ENCODE measurements at places on chromosomes 6 and 20.
A peak's percentile ranks its signal among the peaks of the same experiment; 100 is the strongest.

- H3K4me1 ChIP-seq = no peaks in the 10 kb centered on the region
- no peak overlapping the region for H3K27ac ChIP-seq
- no peaks in the 10 kb centered on the region for H3K36me3 ChIP-seq
- DNase-seq = no peak
Observed at GRCh38 chr20:40232273-40232672, 456.8 kb downstream of the MAFB start.

DNA sequence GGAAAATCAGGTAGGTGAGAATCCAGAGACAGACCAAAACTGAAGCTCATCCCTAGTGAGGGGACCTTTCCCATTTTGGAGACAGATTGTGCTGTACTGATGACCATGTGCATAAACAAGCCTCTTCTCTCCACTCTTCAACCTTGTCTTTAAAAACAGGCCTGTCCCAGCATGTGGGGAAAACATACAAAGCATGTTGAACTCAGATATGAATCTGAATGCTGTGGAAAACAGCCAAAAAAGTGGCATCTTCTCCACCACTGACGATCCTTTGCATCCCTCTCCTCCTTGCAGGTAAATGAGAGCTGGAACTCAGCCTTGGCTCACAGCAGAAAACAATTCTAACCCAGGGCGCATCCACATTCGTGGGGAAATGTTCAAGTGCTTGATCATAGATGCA lies 123.7 kb upstream of the FOXQ1 start:
- no peak overlapping the region for H3K4me3 ChIP-seq
- no peak for DNase-seq
- no peaks in the 10 kb centered on the region for H3K4me1 ChIP-seq
- no peak overlapping the region for H3K27ac ChIP-seq

- DNase-seq = no peak
- no peaks in the 10 kb centered on the region for H3K27me3 ChIP-seq
- H3K27ac ChIP-seq = no peak overlapping the region
- no peaks in the 10 kb centered on the region for H3K36me3 ChIP-seq
- no peak overlapping the region for H3K4me3 ChIP-seq
Observed at GRCh38 chr20:15485519-15485918, 1087.7 kb downstream of the KIF16B start.

DNA sequence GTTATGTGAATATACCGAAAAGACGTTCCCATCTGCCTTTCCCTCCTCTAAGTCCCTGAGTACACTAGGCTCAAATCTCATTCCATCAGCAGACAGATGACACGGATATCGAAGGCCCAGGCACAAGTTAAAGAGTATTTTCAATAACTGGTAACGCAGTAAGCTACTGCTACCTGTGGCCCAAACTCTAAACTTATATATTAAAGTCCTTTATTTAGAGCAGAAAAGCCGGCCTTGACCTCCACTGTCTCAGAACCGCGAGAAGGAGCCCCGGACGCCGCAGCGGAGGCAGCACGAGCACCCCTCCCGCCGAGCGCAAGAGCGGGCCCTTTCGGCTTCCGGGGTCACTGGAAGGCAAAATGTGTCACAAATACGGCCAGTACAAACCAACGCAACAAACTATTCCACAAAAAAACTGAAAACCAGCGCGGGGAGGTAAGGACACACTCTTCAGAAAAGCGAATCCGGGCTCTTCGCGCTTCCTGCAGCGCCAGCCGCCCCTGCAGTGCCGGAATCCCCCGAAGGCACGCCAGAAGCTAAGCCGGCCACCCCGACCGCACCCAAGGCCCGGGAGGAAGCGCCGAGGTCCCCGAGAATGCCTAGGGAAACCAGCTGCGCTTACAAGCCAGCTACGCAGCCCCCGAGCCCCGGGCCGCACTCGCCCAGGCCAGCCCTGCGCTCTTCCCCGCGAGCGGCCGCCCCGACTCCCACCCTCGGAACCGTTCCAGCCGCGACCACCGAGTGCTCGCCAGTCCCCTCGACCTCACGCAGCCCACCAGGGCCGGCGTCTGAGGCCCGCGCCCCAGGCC lies 681 bp downstream of the DIDO1 start:
- no peaks in the 10 kb centered on the region for H3K27me3 ChIP-seq
- peaks cover 63% of the 10 kb centered on the region for H3K4me1 ChIP-seq
- H3K4me3 ChIP-seq = peak overlapping the region; percentile 97

DNA sequence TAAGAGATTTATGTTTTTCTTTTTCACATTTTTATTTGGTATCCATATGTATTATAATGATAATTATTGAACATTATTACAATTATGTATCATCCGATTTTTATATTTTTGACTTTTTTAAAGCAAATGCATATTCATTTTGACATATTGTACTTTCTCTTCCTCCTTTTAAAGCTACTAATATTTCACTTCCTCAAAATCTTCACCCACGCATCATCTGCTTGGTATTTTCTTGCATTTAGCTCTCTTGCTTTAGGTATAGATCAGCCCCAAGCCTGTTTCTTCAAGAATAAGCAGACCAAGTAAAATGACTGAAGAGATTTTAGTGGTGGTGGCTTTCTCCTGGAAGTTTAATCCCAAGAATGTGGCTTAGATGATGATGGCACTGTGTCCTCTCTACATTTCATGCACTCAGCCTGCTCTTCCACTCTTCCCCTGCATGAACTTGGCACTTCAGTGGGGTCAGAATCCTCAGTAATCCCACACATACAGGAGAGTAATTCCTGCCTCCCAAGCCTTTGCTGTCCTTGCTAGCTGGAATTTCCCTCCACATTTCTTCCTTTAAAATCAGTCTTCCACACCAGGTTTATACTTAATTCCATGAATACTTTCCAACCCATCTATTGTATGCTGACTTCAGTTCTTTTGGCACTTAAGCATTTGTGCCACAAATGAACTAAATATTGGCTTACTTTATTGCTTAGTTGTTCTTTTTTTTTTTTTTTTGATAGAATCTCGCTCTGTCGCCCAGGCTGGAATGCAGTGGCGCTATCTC lies 8.2 kb downstream of the NCOA7 start:
- no peak for DNase-seq
- no peak overlapping the region for H3K27ac ChIP-seq
- no peak overlapping the region for H3K4me3 ChIP-seq
- H3K4me1 ChIP-seq = peaks cover 53% of the 10 kb centered on the region

DNA sequence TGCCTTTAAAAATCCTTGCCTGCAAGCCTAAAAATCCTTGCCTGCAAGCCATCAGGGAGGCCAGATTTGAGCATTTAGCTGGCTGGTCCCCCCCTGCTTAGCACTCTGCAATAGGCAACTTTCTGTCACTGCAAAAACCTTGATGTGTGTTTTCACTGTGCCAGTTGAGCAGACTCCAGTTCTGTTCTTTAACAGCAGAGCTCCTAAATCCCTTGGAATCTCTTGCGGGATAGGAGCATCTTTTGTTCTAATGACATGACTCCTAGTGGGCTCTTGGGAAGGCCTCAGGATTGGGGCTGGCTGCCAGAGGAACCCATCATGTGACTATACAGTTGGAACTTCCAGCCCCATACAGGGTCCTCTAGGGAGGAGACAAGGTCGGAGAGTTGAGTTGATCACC lies 50.4 kb downstream of the FAM184A start:
- no peaks in the 10 kb centered on the region for H3K4me1 ChIP-seq
- no peak overlapping the region for H3K27ac ChIP-seq
- H3K36me3 ChIP-seq = no peaks in the 10 kb centered on the region
- H3K27me3 ChIP-seq = no peaks in the 10 kb centered on the region
- no peak overlapping the region for H3K4me3 ChIP-seq
- DNase-seq = no peak

- H3K27ac ChIP-seq = no peak overlapping the region
- no peak for DNase-seq
- no peak overlapping the region for H3K4me3 ChIP-seq
- no peaks in the 10 kb centered on the region for H3K27me3 ChIP-seq
- H3K36me3 ChIP-seq = no peaks in the 10 kb centered on the region
- H3K4me1 ChIP-seq = no peaks in the 10 kb centered on the region
Observed at GRCh38 chr6:5061152-5061551, 24.0 kb upstream of the PPP1R3G start.

DNA sequence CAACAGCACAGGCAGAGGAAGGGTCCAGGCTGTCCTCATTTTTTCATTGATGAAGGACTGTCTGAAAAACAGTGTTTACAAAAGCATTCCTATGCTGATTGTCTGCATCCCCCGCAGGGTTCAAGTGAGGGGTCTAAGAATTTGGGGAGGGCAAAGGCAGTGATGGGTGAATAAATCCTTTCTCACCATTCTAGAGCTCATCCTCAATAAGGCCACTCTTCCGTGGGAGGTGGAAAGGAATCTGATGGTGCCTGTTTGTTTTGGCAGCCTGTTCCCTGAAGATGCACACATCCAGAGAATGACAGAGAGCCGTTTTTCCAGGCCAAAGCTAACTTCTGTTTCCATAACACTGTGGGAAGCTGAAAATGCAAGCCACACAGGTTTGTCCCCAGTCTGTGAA lies 164.5 kb downstream of the MOXD1 start:
- no peaks in the 10 kb centered on the region for H3K4me1 ChIP-seq
- H3K27me3 ChIP-seq = peaks cover 5% of the 10 kb centered on the region
- no peak overlapping the region for H3K27ac ChIP-seq
- no peak overlapping the region for H3K4me3 ChIP-seq
- H3K36me3 ChIP-seq = no peaks in the 10 kb centered on the region

- peaks cover 10% of the 10 kb centered on the region for H3K4me1 ChIP-seq
- DNase-seq = peak; percentile 64
- peak overlapping the region; percentile 87 for H3K4me3 ChIP-seq
- no peaks in the 10 kb centered on the region for H3K36me3 ChIP-seq
- peak overlapping the region; percentile 92 for H3K27ac ChIP-seq
Observed at GRCh38 chr6:160520043-160520904, 143.8 kb downstream of the LPA start.

DNA sequence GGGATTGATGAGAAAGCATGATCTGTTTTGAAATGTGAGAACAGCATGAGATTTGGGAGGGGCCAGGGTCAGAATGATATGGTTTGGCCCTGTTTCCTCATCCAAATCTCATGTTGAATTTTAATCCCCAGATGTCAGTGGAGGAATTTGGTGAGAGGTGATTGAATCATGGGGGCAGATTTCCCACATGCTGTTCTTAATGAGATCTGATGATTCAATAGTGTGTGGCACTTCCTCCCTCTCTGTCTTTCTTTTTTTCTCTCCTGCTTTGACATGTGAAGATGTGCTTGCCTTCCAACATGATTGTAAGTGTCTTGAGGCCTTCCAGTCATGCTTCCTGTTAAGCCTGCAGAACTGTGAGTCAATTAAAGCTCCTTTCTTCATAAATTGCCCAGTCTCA lies 1060.3 kb upstream of the CITED2 start:
- DNase-seq = no peak
- no peaks in the 10 kb centered on the region for H3K4me1 ChIP-seq
- H3K27me3 ChIP-seq = peaks cover 2% of the 10 kb centered on the region
- H3K36me3 ChIP-seq = no peaks in the 10 kb centered on the region
- H3K4me3 ChIP-seq = no peak overlapping the region

- no peak for DNase-seq
- H3K4me1 ChIP-seq = no peaks in the 10 kb centered on the region
- peaks cover 14% of the 10 kb centered on the region for H3K27me3 ChIP-seq
- no peak overlapping the region for H3K27ac ChIP-seq
Observed at GRCh38 chr20:57179265-57179664, 87.2 kb downstream of the BMP7 start.

GRCh38 chr6:74268815-74269599 lies 573.0 kb downstream of the CD109 start:
- H3K4me1 ChIP-seq = no peaks in the 10 kb centered on the region
- no peaks in the 10 kb centered on the region for H3K27me3 ChIP-seq
- no peaks in the 10 kb centered on the region for H3K36me3 ChIP-seq
- no peak for DNase-seq

DNA sequence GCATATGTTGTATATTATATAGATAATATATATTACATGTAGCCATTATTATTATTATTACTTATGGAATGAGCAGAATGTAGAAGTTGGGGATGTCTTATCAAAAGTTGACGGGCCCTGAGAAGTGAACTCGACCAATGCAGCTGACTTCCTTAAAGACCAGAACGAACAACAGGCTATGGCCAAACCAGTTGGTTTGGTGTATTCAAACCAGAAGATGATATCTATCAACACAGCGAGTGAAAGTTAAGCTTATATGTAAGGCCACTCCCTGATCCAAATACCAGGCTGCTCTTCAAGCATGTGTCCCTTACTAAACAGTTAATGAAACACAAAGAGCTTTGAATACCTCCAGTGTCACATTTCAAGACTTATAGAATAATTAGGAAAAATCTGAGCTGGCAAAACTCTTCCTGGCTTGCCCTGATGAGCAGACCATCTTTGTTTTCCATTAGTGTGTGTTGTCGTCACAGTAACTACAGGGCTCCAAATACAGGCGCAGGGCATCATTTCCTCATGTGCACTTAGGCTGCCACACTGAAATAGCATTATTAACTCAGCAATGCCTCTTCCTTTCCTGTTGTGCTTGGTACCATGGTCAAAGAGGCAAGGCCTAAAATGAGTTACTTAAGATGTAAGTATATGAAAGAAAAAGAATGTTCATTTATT lies 6.6 kb downstream of the FILIP1 start:
- H3K27me3 ChIP-seq = peaks cover 23% of the 10 kb centered on the region
- no peak for DNase-seq
- no peaks in the 10 kb centered on the region for H3K36me3 ChIP-seq
- no peaks in the 10 kb centered on the region for H3K4me1 ChIP-seq

DNA sequence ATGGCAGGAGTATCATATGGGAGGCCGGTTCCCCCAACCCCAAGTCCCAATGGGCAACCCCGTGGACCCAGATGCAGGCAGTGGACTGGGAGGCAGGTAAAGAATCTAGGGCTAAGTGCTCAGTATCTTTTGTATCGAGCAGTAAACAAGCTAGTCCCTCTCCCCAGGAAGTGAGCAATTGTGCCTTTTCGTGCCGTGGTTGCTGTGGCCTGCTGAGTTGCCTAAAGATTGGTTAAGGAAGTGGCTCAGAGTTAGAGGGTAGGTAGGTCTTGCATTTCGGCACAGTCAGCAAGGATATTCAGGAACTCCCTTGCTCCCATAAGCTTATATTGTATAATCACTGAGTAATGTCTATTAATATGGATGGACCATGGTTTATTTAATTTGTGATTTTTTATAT lies 1.3 kb upstream of the DNAH8 start:
- peak overlapping the region; percentile 73 for H3K27ac ChIP-seq
- peak; percentile 78 for DNase-seq
- H3K27me3 ChIP-seq = peaks cover 12% of the 10 kb centered on the region
- peaks cover 15% of the 10 kb centered on the region for H3K4me1 ChIP-seq

GRCh38 chr6:96917098-96917497 lies 7.4 kb upstream of the KLHL32 start:
- peaks cover 9% of the 10 kb centered on the region for H3K4me1 ChIP-seq
- H3K27ac ChIP-seq = no peak overlapping the region
- no peak for DNase-seq

- DNase-seq = no peak
- H3K4me3 ChIP-seq = no peak overlapping the region
- H3K36me3 ChIP-seq = peaks cover 50% of the 10 kb centered on the region
- peak overlapping the region; percentile 21 for H3K27ac ChIP-seq
Observed at GRCh38 chr6:35585658-35586057, 73.0 kb upstream of the TULP1 start.

- peaks cover 56% of the 10 kb centered on the region for H3K4me1 ChIP-seq
- peak overlapping the region; percentile 96 for H3K27ac ChIP-seq
- peak overlapping the region; percentile 81 for H3K4me3 ChIP-seq
Observed at GRCh38 chr20:53660947-53661381, 67.3 kb upstream of the ZNF217 start.

- H3K27ac ChIP-seq = no peak overlapping the region
- no peaks in the 10 kb centered on the region for H3K27me3 ChIP-seq
- H3K4me1 ChIP-seq = peaks cover 8% of the 10 kb centered on the region
- H3K36me3 ChIP-seq = peaks cover 3% of the 10 kb centered on the region
- DNase-seq = no peak
Observed at GRCh38 chr6:53523511-53524454, 21.1 kb downstream of the GCLC start.

- H3K27ac ChIP-seq = no peak overlapping the region
- H3K36me3 ChIP-seq = no peaks in the 10 kb centered on the region
- no peaks in the 10 kb centered on the region for H3K4me1 ChIP-seq
- no peak overlapping the region for H3K4me3 ChIP-seq
- no peak for DNase-seq
Observed at GRCh38 chr20:16624106-16624505, 50.9 kb upstream of the KIF16B start.
